ENCODE measurements at places on chromosomes 12 and 14.

- ATAC-seq: peak; percentile 17
These were observed 93.7 kb downstream of the B4GALNT3 start for GRCh38 chr12:553216-554000.

DNA sequence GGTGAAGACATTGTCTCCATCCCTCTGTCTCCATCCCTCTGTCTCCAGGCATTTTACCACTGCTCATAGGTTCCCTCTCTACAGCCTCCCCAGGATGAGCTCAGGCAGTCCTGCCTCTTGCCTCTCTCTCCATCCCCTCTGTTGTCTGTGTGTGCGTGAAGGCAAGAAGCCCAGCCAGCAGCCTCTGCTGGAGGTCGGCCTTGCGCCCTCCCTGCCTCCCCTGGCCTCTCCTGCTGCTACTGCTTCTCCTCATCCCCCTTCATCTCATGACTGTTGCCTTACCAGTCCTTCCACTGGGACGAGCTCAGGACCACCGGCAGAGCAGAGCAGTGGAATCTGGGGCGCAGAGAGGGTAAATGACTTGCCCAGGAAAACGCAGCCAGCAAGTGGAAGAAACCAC, 3.2 kb downstream of the KRT80 start:
- no peak for ATAC-seq

GRCh38 chr14:101826351-101826750, 64.8 kb downstream of the PPP2R5C start:
- ATAC-seq: no peak

GRCh38 chr12:45232756-45233372, 17.0 kb downstream of the ANO6 start:
- ATAC-seq: peak; percentile 85

GRCh38 chr12:107377596-107378385, 284.4 kb upstream of the CRY1 start:
- no peak for ATAC-seq

- ATAC-seq: no peak
These were observed 89.9 kb downstream of the TAOK3 start for GRCh38 chr12:118282767-118283166.

DNA sequence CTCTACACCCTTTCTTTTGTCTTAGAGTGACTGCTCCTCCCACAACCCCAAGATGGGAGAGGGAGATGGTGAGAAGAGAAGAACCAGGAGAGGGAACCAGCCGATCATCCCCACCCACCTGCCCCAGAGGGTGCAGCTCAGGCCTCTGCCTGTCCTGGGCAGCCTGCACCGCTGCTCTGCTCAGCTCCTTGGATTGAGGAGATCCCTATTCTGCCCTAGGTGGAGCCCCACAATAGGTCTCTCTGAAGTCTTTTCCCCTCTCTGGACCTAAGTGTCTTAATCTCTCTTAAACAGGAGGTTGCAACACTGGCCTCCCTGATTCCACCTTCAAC, 2.2 kb downstream of the ANKRD33 start:
- no peak for ATAC-seq

DNA sequence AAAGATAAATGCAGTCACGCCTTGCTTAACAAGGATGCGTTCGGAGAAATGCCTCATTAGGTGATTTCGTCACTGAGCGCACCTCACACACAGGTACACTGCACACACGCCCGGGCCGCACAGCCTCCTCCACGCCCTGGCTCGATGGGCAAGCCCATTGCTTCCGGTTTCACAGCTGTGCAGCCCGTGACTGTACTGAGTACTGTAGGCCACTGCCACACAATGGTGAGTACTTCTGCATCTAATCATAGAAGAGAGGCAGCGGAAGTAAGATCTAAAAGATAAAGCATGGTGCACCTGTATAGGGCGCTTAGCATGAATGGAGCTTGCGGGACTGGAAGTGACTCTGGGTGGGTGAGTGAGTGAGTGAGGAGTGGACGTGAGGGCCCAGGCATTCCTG, 4.3 kb downstream of the RIMBP2 start:
- no peak for ATAC-seq

DNA sequence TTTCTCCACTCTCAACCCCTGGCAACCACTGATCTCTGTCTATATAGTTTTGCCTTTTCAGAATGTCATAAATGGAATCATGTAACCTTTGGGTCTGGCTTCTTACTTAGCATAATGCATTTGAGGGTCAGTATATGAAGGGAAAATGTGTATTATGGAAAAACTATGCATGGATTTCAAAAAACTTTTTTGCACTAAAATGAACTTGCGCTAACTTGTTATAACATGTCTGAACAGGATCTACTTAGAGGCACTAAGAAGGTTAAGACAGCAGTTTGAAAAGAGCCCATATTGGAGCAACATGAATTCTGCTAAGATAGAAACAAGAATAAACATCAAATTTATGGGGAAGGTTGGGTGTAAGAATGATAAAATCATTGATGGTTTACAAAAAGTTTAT, 29.1 kb downstream of the SLC39A9 start:
- ATAC-seq: no peak

DNA sequence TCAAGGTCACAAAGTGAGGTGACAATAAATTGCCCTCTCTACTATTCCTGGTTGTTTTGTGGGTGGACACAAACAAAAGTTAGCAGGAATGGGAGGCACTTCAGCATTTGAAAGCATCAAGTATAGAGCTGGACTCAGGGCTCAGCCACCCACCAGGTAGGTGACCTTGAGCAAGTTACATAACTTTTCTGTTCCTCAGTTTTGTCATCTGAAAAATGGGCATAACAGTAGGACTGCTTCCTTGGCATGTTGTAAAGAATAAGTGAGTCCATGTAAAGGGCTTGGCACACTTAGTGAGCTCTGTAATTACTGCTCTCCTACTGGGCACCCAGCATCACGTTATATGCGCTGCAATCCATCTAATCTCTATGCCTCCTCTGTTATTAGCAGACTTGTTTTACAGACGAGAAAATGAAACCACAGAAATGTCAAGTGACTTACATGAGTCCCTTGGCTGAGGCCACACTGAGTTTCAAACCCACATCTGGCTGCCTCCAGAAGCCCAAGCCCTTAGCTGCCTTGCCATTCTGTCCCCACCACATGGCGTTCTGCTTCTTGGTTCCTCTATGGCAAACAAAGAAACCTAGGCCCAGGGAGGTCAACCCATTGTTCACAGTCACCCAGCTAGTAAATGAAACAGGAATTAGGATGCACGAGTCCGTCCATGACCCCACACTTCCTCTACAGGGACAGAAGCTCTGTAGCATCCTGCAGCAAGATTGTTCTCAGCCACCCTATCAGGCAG, 63.2 kb upstream of the SLC24A4 start:
- peak; percentile 34 for ATAC-seq

DNA sequence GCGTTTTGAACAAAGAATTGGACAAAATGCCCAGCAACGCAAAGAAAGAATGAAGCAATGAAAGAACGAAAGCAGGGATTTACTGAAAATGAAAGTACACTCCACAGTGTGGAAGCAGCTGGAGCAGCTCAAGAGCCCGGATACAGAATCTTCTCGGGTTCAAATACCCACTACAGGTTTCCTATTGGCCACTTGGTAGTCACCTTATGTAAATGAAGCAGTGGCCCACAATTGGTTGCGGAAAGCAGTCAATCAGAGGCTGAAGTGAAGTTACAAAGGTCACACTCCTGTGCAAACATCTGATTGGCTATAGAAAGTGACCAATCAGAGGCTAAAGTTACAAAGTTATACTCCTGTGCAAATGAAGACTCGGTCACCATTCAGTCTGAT, 15.0 kb upstream of the PPP1R13B start:
- ATAC-seq: no peak

DNA sequence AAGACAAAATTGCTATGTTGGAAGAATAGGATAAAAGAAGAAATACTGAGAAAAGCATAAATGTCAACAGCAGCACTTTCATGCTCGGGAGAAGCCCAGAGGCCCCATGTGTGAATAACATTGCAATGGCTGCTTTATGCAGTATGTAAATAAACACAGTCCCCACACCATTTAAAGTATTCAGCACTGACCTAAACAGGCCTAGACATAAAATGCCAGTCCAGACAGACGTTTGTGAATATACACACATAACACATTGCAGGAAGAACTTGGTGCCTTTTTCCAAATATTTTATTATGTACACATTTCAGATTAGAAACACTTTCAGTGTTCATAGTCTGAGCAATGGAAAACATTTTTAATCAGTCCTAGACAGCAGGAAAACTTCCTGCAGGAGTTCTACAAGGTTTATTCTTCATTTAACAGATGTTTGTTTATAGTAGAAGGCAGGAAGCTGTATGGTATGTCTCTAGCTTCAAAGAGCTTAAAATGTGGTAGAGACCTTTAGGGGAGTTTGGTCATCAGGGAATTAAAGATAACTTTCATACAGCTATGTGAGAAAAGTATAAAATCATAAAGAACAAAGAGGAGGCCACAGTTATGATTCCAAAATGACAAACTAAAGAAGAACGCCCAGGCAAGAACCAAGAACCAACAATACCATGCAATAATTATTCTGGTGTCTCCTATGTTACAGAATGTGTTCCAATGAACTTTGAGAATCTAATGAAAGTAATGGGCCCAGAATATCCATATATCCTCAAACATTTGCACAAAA, 30.6 kb upstream of the SLC38A2 start:
- ATAC-seq: no peak

- ATAC-seq: no peak
These were observed 7.5 kb upstream of the MSI1 start for GRCh38 chr12:120376416-120376815.

- ATAC-seq: no peak
These were observed 21.8 kb upstream of the EGLN3 start for GRCh38 chr14:33972583-33973081.
